ENCODE measurements at places on chromosomes 5 and 9.

- DNase-seq: no peak
Measured at GRCh38 chr9:83554278-83554677, 16.1 kb upstream of the FRMD3 start.

- DNase-seq: no peak
Measured at GRCh38 chr5:123033157-123033671, 3.3 kb downstream of the PPIC start.

- DNase-seq: no peak
Measured at GRCh38 chr5:158802941-158803341, 296.8 kb downstream of the EBF1 start.

- DNase-seq: no peak
Measured at GRCh38 chr5:74233571-74233970, 407.0 kb downstream of the ENC1 start.

DNA sequence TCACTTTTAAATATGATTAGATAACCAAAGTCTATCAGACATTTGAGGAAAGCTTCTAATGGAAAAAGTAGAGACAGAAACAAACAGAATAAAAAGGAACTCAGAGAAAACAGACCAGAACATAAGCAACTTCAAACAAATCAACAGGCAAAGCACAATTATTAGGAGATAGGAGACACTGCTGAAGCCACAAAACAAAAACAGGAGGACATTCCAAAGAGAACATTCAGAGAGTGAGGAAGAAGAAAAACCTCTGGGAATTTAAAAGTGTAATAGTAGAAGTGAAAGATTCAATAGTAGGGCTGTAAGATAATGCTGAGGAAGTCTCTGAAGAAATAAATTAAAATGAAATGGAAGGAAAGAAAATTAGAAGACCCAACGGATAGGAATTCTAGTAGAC, 83.2 kb upstream of the TBCA start:
- DNase-seq: no peak

DNA sequence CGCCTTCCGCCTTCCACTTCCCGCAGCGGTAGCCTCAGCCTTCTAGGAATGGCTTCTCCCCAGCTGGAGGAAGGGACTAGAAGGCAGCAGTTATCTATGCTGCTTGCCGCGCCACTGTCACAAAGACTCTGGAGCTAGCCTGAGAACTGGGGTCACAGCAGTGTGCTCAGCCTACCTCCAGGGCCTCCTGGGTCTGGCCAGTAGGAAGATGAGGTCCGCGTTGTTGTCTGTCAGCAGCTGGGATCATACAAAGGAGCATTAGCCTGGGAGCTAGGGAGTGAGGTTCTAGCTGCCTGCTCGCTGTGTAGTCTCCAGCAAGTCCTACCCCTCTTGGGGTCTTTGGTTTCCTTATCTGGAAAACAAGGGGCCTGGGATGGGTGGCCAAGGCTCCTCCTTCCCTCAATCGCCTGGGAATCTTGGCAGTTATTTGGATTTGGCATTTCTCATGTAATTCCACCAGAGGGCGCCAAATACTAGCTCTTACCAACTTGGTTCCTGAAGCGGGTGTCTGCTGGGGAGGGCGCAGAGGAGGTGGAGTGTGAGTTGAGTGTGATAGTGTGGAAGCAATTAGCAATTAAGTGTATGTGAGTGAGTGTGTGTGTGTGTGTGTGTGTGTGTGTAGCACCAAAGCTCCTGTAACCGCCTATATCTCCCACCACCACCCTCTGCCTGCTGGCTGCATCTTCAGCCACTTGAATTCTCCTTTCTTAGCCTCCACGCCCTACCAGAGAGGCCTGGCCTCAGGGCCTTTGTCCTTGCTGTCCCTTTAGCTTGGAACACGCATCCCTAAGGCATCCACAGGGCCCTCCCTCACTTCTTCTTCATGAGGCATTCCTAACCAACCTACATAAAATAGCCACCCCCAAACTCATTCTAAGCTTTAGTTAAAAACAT, 97.1 kb downstream of the ENTREP1 start:
- no peak for DNase-seq
